SK-MEL-5 (cell line): ENCODE measurements at places on chromosomes 7 and 10. TPM values are rescaled to one million over a fixed set of nuclear protein-coding genes. Genes with fewer than 3 reads are reported as not detected.

DNA sequence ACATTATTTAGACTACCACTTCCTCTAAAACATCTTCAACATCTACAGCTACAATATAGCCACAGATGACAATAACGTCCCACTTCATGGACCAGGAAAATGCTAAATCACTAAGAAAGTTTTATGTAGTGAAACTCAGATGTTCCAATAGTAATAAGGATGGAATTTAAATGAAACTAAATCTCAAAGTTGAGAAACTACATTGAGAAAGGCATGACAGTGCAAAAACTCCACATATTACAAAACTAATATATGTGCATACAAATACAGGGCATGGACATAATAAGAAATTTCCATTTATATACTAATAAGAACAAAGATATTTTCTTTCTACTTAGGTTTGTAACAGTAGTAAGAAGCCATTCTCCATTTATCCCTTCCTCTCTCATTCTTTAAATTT, 31.1 kb downstream of the POT1 start:
- DNase-seq, result no peak

- DNase-seq, result peak; percentile 69
Observed at GRCh38 chr7:95104739-95105138, 197.3 kb downstream of the PPP1R9A start.

GRCh38 chr10:124911124-124912067, 30.5 kb upstream of the ZRANB1 start:
- DNase-seq, result peak; percentile 64

The FZD1 gene
- total RNA-seq, result 3.1 and 3.4 TPM in 2 replicates

GRCh38 chr7:107538001-107538400, 25.7 kb downstream of the COG5 start:
- no peak for DNase-seq

DNA sequence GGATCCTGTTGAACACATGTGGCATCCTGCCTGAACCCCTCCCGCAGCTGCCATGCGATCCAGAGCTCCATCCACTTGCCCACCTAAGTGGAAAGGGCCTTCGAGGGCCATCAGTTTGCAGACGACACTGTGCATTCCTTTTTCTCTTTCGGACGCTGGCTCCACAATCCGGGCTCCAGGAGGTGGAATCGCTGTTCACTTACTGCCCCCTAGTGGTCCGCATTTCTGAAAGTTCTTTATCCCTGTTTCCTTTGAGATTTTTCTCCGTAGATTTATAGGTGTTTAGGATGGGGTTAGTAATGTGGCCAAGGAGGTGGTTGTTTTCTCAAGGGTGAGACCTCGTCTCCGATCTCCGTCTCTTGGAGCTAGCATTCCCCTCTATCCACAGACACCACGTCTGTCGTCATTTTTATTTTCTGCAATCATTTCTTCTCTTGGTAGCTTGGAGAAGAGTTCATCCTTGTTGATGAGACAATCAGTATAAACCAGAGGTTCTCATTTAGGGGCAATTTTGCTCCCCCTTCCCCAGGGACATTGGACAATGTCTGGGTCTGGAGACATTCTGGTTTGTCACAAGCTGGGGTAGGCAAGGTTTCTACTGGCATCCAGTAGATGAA, 204.6 kb downstream of the ARHGAP21 start:
- DNase-seq, result peak; percentile 74
